ENCODE measurements at places on chromosomes 1 and 21. TPM values are rescaled to one million over a fixed set of nuclear protein-coding genes. Genes with fewer than 3 reads are reported as not detected.

TDRD10 gene
- not detected for polyA plus RNA-seq

GPR25 gene
- not detected for polyA plus RNA-seq

NT5C1A gene
- not detected for polyA plus RNA-seq

KAZN gene
- not detected for polyA plus RNA-seq

DISC1 gene
- 15.5 TPM for polyA plus RNA-seq

PLA2G2C gene
- polyA plus RNA-seq: not detected

JMJD4 gene
- polyA plus RNA-seq: 7.9 TPM

ADGRL4 gene
- polyA plus RNA-seq: not detected

EDARADD gene
- not detected for polyA plus RNA-seq

KRTAP12-2 gene
- not detected for polyA plus RNA-seq

S100A9 gene
- polyA plus RNA-seq: 18,782 TPM

MAN1C1 gene
- polyA plus RNA-seq: 9.1 TPM

ALG14 gene
- polyA plus RNA-seq: 5.5 TPM

ATF6 gene
- 25.6 TPM for polyA plus RNA-seq

FAM3B gene
- 0.15 TPM for polyA plus RNA-seq

PAX7 gene
- polyA plus RNA-seq: not detected

CD5L gene
- polyA plus RNA-seq: not detected

SPATA1 gene
- 1.9 TPM for polyA plus RNA-seq

IGSF5 gene
- polyA plus RNA-seq: not detected

KLHDC7A gene
- not detected for polyA plus RNA-seq

GUCA2B gene
- polyA plus RNA-seq: not detected

CELA3A gene
- not detected for polyA plus RNA-seq

TEDDM1 gene
- not detected for polyA plus RNA-seq

HES4 gene
- 1.4 TPM for polyA plus RNA-seq

FMO5 gene
- polyA plus RNA-seq: 16.8 TPM

TMEM51 gene
- 2.5 TPM for polyA plus RNA-seq

TRIM46 gene
- not detected for polyA plus RNA-seq

LAMC1 gene
- 0.42 TPM for polyA plus RNA-seq

TRABD2B gene
- polyA plus RNA-seq: not detected

TNFRSF1B gene
- 761 TPM for polyA plus RNA-seq

FOXO6 gene
- polyA plus RNA-seq: not detected

CNR2 gene
- polyA plus RNA-seq: 0.12 TPM

KCNE2 gene
- polyA plus RNA-seq: 0.27 TPM

NTRK1 gene
- polyA plus RNA-seq: not detected

JUN gene
- polyA plus RNA-seq: 29.3 TPM

TMCC2 gene
- not detected for polyA plus RNA-seq

LRRC3 gene
- polyA plus RNA-seq: 0.41 TPM

CFHR5 gene
- not detected for polyA plus RNA-seq

SLC45A1 gene
- polyA plus RNA-seq: not detected

MATN1 gene
- polyA plus RNA-seq: not detected

COA6 gene
- polyA plus RNA-seq: 6.7 TPM
